Mucosa of descending colon (tissue), 3 donors: ENCODE measurements at places on chromosomes 4 and X. TPM values are rescaled to one million over a fixed set of nuclear protein-coding genes. Genes with fewer than 3 reads are reported as not detected.

CSAG3 gene
- not detected for total RNA-seq

TLR6 gene
- total RNA-seq = 2.3 TPM

TCEAL7 gene
- total RNA-seq = 0.61 TPM

SPANXA1 gene
- total RNA-seq = not detected

OSTC gene
- total RNA-seq = 48.7 TPM

USP26 gene
- not detected for total RNA-seq

ASB12 gene
- 1.2 TPM for total RNA-seq

BCLAF3 gene
- total RNA-seq = 18.1 TPM
